Femur (tissue), 1 donor: ENCODE measurements at places on chromosomes 6 and 20.

GRCh38 chr6:142907544-142907943, 37.4 kb downstream of the HIVEP2 start:
- no peak for DNase-seq

GRCh38 chr6:137740091-137740755, 126.8 kb upstream of the TNFAIP3 start:
- no peak for DNase-seq

DNA sequence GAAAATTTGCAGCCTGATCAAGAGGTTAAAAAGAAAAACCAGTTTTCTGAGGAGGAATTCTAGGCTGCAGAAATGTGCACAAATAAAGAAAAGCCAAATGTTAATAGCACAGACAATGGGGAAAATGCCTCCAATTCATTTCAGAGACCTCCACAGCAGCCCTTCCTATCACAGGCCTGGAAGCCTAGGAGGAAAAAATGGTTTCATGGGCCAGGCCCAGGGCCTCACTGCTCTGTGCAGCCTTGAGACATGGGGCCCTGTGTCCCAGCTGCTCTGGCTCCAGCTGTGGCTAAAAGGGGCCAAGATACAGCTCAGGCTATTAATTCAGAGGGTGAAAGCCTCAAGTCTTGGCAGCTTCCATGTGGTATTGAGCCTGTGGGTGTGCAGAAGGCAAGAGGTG, 18.9 kb downstream of the AHI1 start:
- no peak for DNase-seq

GRCh38 chr20:1664911-1665310, 7.3 kb upstream of the SIRPG start:
- DNase-seq, result no peak

- no peak for DNase-seq
Measured at GRCh38 chr6:120378582-120379220, 955.6 kb downstream of the TBC1D32 start.

GRCh38 chr20:4844325-4844724, 122.6 kb downstream of the PRND start:
- no peak for DNase-seq

DNA sequence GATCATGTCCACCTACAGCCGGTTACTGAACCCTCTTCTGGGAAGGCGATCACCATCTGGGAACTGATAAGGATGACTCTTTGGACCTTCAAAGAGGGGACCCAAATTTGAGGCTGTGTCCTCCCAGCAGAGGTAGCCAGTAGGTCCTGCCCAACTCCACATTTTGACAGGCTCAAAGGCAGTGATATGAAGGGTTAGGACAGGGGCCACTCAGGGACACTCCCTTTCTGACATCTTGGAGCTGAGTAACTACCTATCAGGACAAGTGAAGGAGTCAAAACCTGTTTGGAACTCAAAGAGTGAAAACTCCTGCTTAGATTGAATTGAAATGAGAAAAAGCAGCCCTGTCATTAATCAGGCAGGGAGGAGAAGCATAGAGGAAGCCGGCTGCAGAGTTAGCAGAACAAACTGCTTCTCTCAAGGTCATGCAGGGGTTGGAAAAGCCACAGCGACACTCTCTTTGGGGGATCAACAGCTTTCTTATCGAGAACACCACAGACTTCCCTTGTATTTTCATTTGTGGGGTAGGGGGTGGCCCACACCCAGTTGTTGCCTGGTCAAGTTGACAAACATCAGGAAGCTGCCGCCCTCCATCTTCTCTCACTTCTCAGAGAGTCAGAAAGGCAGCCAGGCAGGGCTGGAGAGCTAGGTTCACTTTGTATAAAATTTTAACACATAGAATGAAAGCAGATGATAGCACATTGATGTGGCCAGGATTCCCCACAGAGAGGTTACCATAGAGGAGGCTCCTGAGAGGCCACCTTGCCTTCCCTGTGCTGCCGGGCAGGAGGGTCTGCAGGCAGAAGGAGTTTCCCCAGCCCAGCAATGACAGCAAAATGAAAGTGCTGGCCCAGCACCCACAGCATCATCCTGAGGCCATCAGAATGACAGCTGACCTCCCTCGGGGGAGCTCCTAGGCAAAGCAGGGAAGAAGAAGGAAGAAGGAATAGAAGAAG, 47.6 kb downstream of the AGPAT4 start:
- DNase-seq, result no peak

- no peak for DNase-seq
Measured at GRCh38 chr20:13017883-13018535, 9.2 kb downstream of the SPTLC3 start.

DNA sequence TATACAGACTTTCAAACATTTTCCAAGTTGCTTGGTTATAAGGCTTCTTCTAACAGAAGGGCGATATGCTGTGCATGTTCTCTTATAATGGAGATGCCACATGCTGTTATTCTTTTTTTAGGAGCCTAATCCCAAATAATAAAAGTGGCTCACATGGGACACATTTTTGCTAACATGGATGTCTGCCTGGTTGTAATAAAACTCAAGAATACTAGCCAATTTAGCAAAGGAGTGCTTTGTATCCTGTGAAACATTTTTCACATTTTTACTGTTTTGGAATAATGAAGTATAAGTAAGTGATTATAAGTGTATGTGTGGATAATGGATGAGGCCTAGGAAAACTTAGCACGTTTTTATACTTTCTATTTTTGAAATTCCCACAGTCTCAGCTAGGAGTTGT, 312.2 kb downstream of the LAMA2 start:
- DNase-seq, result no peak

DNA sequence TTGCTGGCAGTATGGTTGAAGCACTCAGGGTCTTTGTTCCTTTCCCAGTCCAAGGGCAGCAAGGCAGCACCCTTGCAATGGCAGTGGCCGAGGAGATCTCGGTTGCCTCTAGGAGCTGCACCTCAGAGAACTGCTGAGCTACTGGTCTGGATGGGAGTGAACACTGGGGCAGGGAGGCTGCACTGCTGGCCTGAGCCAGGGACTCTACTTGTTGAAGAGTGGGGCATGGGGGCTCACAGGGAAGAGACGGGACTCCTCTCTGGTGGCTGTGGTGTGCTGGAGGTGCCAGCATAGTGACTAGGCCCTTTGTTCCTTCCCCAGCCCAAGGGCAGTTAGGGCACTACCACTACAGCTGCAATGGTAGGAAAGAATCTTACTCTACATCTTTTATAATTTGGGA, 203.0 kb downstream of the ZDHHC14 start:
- no peak for DNase-seq

DNA sequence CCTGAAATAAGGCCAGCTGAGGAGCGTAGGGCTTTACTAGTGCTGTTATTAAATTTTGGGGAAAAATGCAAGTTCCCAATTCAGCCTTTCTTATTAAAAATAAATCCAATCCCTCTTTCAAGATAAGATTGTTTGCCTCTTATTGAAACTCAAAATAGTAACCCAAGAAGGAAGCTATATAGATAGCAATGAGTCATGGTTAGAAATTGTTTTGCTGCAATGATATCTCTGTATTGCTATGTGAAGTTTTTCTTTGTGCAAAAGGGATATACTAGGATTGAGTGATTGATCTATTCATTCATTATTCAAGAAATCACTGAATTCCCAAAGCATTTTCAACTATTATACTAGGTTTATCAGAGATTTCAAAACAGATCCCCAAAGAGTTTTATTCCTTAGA, 93.0 kb upstream of the HDAC2 start:
- no peak for DNase-seq

DNA sequence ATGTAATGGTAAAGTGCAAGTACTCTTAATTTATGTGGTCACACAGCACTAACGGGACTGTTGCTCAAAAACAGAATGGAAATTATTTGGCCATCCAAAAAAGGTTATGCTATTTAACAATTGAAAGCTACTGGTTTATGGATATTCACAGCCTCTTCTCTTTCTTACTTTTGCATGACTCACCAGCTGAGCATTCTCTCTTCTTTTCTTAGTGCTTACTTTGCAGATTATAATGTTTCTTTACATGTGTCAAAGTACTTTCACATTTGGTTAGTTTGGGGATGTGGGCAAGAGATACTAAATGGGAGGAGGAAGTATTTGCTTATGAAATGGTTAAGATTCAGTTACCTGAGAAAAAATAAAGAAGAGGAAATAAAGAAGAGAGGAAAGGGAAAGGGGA, 610.5 kb downstream of the HTR1B start:
- no peak for DNase-seq

DNA sequence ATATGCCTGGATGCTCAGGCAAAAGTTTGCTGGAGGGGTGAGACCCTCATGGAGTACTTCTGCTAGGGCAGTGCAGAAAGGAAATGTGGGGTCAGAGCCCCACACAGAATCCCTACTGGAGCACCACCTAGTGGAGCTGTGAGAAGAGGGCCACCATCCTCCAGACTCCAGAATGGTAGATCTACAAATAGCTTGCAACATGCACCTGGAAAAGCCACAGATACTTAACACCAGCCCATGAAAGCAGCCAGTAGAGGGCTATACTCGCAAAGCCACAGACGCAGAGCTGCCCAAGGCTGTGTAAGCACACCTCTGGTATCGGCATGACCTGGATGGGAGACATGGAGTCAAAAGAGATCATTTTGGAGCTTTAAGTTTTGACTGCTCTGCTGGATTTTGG, 60.7 kb upstream of the GJE1 start:
- no peak for DNase-seq

GRCh38 chr6:83696674-83697073, 12.2 kb downstream of the SNAP91 start:
- DNase-seq, result no peak

- no peak for DNase-seq
Measured at GRCh38 chr6:93968126-93968525, 548.8 kb upstream of the EPHA7 start.

DNA sequence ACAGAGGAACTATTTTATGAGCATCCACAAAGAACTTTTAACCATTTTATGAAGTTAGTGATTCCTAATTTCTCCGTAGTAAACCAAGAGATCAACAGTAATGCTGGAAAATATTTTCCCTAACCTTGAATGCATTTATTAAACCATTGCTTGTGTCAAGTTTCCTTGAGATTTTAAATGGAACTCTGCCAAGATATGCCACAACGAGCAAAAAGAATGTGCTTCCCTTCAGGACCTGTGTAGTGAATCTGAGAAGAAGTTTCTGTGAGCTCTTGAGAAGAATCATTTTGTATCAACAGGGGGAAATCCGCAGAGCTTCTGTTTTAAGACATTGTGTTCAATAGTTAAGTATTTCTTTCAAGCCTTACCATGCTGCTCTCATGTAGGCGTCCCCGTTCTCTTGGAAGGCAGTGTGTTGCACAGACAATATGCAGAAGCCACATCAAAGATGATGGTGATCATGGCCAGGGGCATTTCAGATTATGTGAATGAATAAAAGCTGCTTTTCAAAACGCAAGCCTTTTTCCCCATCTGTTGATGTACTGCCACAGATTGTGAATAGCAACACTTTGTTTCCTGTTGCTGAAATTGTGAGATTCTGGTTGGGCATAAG, 439.8 kb downstream of the BMP2 start:
- no peak for DNase-seq

- DNase-seq, result no peak
Measured at GRCh38 chr20:57414867-57415592, 23.8 kb downstream of the RBM38 start.

GRCh38 chr6:14943116-14943515, 302.8 kb upstream of the JARID2 start:
- no peak for DNase-seq

DNA sequence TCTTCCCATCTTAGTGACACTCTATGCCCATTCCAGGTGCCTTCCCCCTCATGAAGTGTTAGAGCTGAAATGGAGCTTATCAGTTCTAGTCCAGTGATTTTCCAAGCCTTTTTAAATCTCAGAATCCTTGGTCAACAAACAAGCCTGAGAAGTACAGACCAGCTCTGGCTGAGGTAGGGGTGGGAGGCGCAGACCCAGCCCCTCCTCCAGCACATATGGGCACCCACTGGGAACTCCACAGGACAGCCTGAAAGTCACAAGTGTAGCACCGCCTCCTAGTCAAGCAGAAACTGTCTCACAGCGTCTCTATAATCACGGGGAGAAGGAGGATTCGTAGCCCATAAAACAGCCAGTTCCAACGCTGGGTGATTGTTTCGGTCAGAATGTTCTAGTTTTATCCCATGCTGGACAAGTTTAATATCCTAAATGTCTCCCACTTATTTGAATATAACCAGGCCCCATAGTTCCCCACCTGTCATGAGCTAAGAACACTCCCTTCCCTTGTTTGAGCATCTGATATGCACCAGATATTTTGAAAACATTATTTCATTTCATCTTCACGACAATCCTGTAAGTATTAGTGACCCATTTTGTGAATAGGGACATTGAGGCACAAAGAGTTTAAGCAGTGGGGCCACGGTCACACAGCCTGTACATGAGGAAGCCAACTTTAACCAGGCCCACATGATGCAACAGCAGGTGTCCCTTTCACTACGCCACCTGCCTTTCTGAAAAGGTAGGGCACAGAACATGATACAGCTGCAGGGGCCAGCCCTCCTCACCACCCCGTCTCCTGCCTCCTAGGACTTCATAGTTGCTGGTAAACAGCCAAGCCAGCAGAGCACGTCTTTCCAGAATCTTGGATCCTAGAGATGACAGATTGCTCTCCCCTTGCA, 40.1 kb downstream of the TRAF3IP2 start:
- no peak for DNase-seq

GRCh38 chr6:157393669-157394327, 12.8 kb downstream of the ZDHHC14 start:
- no peak for DNase-seq

DNA sequence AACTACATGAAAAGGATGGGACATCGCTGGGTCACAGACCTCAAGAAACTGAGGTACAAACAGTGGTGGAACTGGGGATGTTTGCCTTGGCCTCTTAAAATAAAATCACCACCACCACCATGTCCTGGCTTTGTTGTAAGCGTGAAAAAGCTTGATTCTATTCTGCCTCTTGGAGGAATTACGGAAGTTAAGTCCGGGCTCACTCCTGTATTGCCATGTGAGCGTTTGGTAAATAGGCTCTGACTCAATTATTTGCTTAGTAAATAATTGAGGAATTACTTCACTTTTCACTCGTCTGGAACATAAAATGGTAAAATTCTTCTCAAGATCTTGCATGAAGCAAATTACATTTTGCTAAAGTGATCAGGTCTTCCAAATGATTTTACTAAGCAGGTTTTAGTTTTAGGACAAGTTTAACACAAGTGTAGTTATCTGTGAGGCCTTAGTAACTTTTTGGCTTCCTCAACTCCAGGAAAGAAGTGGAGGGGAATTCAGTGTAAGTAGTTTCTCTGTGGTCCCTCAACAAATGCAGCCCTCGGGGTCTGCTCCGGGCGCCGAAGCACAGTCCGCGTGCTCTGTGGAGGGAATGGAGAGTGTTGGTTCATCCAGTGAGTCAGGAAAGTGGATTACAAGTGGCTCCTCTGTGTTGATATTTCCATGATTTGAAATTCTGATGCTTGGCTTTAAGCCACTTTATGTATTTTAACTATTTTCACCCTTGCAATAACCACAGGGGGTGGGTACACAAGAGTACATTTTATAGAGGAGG, 23.8 kb downstream of the IYD start:
- no peak for DNase-seq

- DNase-seq, result no peak
Measured at GRCh38 chr20:49752201-49752903, 38.7 kb upstream of the B4GALT5 start.

GRCh38 chr20:1810926-1811620, 84.1 kb upstream of the SIRPA start:
- peak; percentile 42 for DNase-seq
